Pulmonary artery endothelial cell (primary cell): ENCODE measurements at places on chromosomes 4 and X. TPM values are rescaled to one million over a fixed set of nuclear protein-coding genes. Genes with fewer than 3 reads are reported as not detected.

DNA sequence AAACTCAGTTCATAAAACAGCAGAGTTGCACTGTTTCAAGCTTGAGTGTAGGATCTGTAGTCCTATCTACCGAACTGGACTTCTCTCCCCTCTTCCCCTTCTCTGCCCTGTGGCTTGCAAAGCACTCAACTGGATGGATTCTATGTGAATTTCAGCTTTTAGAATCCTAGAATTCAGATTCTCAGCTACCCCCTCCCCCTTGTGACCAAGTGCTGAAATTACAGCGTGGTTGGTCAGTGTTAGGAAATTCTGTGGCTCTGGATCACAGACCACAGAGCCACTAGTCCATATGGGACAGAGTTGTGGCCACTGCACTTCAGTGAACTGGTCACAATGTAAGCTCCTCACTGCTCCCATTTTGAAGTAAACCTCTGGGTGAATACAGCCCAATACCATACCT lies 64.6 kb upstream of the TRPC5 start:
- DNase-seq: no peak

DNA sequence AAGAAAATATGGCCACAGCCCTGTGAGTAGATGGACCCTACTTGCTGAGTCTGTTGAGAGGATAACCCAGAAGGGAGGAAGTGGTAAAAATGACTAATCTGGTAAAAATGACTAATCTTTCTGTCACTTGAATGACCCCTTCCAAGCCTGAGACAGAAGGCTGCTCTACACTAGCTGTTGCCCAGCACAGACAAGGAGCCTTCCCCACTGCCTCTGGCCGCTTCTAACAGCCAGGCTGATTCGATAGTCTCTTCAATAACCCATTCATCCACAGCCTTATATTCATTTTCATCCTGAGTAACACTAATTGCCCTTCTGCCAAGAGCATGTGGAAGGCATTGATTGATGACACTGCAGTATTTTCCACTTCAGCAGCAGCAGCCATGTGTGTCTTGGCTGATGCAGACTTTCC lies 18.4 kb downstream of the MAGEB17 start:
- DNase-seq: peak; percentile 15

GPC3 gene
- not detected in 2 replicates for total RNA-seq

TCEAL7 gene
- total RNA-seq: 1.9 and 15.7 TPM in 2 replicates

UGT2A1 gene
- 0.53 and 1.1 TPM in 2 replicates for total RNA-seq

NAP1L2 gene
- total RNA-seq: 0.73 and 2.4 TPM in 2 replicates

GRCh38 chr4:152281211-152281610 lies 254.7 kb downstream of the FBXW7 start:
- DNase-seq: no peak

NRK gene
- total RNA-seq: 1.6 and 2.5 TPM in 2 replicates

DNA sequence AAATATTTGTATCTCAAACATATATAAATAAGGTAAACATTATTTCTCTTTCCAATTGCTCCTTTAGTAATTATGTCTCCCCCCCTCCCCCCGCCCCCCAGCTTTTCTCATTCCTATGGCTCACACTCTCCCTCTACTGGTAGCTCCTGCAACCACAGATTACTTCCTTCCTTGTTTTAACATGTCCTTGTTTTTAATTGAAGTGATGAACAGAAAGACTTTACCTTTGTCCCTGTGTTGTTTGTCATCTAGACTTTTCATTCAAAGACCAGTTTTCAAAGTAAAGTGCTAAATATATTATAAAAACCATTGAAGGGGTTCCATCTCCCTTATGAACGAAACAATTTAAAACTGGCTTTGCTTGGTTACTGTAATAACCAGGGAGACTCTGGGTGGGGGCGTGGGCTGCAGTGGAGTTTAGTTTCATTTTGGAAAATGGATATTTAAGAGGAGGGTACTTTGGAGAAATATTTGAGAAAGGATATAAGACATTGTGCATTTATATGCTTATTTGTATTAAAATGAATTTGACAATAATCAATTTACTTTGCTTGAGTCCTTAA lies 352.9 kb downstream of the RAPGEF2 start:
- DNase-seq: no peak

- DNase-seq: no peak
Measured at GRCh38 chr4:74661427-74662201, 132.7 kb downstream of the BTC start.

SEC31A gene
- total RNA-seq: 266 and 311 TPM in 2 replicates

GRCh38 chrX:71623714-71624113 lies 5.4 kb upstream of the CXCR3 start:
- no peak for DNase-seq

BMPR1B gene
- 0.13 and 0.21 TPM in 2 replicates for total RNA-seq

TLR7 gene
- total RNA-seq: not detected in 2 replicates
